Ascending aorta (tissue), 2 donors: ENCODE measurements at places on chromosomes 7 and 10. TPM values are rescaled to one million over a fixed set of nuclear protein-coding genes. Genes with fewer than 3 reads are reported as not detected.

Gene GNAT3
- not detected for total RNA-seq

GRCh38 chr7:36895192-36895591 lies 170.9 kb upstream of the AOAH start:
- DNase-seq: no peak

Gene AOAH
- 0.75 TPM for total RNA-seq

DNA sequence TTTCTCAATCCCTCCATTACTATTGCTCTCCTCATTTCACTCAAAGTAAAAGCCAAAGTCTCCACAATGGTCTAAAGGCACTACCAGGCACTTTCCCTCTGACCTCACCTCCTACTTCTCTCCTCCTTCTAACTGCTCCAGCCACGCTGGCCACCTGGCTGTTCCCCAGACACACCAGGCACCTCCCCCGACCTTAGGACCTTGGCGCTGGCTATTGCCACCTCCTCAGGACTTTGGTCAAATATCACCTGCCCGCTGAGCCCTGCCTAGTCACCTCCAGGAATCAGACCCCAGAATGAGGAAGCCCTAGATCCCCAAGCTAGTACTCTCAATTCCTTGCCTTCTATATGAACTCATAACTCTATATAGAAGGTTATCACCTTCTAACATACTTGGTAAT lies 66.2 kb upstream of the STEAP1B start:
- DNase-seq: no peak

GRCh38 chr7:149154056-149154455 lies 6.8 kb downstream of the ZNF398 start:
- no peak for DNase-seq

DNA sequence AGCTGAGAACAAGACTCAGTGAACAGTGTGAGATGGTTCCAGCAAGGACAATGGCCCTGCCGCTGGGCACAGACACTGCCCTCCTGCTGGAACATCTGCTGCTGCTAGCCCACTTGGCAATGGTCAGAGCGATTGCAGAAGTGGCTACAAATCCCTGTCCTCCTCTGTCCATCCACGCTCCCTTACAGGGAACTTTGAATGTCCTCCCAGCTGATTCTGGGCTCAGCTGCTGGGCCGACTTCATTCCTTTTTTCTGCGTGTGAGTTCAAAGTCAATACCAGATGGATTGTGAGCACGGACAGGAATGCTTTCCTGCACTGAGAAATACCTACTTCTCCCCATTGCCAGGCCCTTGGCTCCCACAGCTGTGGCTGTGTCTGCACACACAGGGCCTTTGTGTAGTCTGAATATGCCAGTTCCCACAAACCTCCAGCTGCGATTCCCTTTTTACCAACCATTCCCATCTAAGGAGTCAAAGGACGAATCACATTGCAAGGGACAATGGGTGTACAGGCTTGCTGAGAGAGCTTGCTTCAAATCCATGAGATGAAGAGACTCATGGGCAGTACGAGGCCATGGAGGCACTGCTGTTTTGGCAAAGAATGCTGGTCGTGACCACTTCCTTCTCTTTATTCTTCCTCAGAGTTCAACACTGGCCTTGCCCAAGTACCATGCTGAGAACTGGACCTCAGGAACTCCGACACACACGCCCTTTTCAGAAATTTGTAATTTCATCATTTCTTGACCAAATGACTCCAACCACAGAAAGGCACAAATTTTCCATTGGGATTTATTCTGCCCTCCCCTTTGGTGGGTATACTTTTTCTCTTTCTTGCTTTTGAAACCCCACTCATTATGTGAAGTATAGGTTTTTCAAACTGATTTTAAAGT lies 44.2 kb downstream of the BPGM start:
- DNase-seq: no peak

Gene SRRM3
- 3.4 TPM for total RNA-seq

- DNase-seq: no peak
Observed at GRCh38 chr7:133358708-133359107, 105.8 kb downstream of the EXOC4 start.

DNA sequence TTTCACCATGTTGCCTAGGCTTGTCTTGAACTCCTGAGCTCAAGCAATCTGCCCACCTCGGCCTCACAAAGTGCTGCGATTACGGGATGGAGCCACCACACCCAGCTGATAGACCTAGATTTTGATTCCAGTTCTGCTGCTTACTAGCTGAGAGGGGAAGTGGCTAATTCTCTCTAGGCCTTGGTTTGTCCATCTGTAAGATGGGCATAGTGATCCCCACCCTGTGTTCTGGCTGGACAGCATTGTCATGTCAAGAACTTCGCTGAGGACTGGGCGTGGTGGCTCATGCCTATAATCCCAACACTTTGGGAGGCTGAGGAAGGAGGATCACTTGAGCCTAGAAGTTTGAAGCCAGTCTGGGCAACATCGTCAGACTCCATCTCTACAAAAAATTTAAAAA lies 17.4 kb upstream of the CCL24 start:
- DNase-seq: no peak

DNA sequence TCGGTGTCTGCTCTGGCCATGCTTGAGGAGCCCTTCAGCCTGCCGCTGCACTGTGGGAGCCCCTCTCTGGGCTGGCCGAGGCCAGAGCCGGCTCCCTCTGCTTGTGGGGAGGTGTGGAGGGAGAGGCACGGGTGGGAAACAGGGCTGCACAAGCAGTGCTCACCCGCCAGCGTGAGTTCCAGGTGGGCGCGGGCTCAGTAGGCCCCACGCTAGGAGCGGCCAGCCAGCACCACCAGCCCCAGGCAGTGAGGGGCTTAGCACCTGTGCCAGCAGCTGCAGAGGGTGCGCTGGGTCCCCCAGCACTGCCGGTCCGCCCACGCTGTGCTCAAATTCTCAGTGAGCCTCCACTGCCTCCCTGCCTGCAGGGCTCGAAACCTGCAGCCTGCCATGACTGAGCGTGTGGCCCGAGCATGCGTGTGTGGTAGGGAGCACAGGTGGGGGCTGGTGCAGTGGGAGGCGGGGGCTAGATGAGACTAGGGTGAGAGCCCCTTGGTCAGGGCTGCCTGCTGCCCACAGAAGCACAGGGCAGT lies 223.0 kb downstream of the ZNF248 start:
- no peak for DNase-seq

DNA sequence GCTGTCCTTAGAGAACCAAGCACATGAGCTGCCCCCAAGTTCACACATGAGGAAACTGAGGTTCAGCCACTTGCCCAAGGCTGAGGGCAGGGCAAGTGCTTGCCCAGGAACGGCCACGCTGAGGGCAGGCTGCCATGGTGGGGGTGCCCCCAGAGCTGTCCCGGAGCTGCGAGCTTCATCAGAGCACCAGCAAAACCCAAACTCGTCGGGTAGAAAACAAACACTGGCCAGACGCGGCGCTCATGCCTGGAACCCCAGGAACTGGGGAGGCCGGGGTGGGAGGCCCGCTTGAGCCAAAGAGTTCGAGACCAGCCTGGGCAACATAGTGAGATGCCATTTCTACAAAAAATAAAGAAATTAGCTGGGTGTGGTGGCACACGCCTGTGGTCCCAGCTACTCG lies 38.4 kb downstream of the UNCX start:
- DNase-seq: no peak
